Lung (tissue), 17 donors: ENCODE measurements at places on chromosomes 1 and 21. TPM values are rescaled to one million over a fixed set of nuclear protein-coding genes. Genes with fewer than 3 reads are reported as not detected.
A peak's percentile ranks its signal among the peaks of the same experiment; 100 is the strongest.

GRCh38 chr1:64878931-64879611, 87.3 kb downstream of the JAK1 start:
- H3K36me3 ChIP-seq = peaks cover 34% of the 10 kb centered on the region
- no peak overlapping the region for H3K27ac ChIP-seq
- DNase-seq = peak; percentile 59
- H3K27me3 ChIP-seq = no peaks in the 10 kb centered on the region
- no peak overlapping the region for H3K4me3 ChIP-seq

GRCh38 chr1:8937701-8938100, 8.0 kb upstream of the CA6 start:
- DNase-seq = no peak
- H3K4me1 ChIP-seq = no peaks in the 10 kb centered on the region
- H3K36me3 ChIP-seq = no peaks in the 10 kb centered on the region
- H3K27me3 ChIP-seq = no peaks in the 10 kb centered on the region

DNA sequence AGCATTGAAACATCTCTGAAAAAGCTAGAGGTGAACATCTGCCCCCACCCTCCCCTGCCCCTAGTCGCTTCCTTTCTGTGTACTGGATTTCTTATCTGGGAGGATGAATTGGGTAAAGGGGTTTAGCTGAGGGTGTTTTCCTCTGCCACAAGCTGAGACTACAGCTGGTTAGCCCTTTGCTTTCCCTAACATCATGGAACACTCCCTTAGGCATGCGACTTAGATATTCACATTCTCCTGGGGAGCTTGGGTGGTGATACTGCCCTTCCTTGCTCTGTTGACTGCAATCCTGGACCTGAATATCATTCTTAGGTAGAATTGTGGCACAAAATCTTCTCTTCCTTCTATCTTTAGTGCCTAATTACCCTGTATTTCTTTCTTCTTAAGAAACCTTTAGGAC, 117.4 kb upstream of the KIAA0040 start:
- H3K27me3 ChIP-seq = no peaks in the 10 kb centered on the region
- no peak overlapping the region for H3K27ac ChIP-seq
- no peak overlapping the region for H3K4me3 ChIP-seq

The SYT2 gene
- 0.01 TPM for polyA plus RNA-seq

DNA sequence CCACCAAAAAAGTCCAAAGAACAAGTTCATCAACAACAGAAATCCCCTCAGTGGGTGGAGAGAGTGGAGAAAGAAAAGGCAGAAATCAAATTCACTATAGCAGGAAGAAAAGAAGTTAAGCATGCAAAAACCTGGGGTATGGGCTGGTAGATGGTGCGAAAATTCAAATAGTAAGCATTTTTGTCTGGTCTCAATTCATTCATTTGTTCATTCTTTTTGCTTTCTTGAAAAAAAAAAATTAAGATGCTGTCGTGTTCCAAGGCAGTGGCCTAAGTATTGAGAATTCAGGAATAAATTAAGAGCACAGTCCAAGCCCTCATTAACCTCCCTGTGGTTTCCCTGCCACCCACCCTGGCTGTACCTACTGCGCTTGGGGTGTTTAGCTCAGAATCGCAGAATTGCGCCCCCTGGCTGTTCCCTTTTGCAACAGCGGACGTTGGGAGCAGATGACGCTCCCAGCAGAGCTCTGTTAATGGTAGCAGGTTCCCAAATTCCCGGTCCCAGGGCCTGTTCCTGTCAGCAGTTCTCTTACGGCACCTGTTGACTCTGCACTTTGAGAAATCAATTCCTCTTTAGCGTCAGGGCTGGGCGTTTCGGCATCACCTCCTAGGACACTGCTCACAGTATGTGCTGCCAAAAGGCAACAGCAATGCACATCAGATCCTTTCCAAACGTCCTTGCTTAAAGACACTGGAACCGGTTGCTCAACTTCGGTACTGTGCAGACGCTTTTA, 34.0 kb upstream of the SSX2IP start:
- H3K4me3 ChIP-seq = no peak overlapping the region
- H3K36me3 ChIP-seq = no peaks in the 10 kb centered on the region
- H3K27me3 ChIP-seq = no peaks in the 10 kb centered on the region
- H3K4me1 ChIP-seq = peaks cover 36% of the 10 kb centered on the region
- H3K27ac ChIP-seq = no peak overlapping the region
- no peak for DNase-seq

DNA sequence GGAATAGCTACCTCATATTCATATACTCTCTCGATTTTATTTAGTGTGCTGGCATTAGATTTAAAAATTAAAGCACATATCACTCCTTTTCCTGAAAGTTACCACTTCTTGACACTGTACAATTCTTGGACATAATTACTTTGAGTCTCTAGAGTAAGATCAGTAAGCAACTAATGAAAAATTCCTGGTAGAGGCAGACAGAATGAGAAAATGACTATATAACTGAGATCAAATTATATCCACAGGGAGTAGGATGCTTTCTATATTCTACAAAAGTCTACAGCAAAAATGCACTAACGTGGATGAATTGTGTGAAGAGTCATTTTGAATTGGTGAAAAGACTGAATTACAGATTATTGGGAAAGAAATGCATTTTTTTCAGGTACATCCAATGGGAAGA, 445.7 kb downstream of the PTBP2 start:
- DNase-seq = no peak
- H3K4me3 ChIP-seq = no peak overlapping the region
- no peaks in the 10 kb centered on the region for H3K27me3 ChIP-seq
- no peaks in the 10 kb centered on the region for H3K36me3 ChIP-seq
- H3K27ac ChIP-seq = no peak overlapping the region
- H3K4me1 ChIP-seq = no peaks in the 10 kb centered on the region

- H3K4me1 ChIP-seq = no peaks in the 10 kb centered on the region
- H3K36me3 ChIP-seq = no peaks in the 10 kb centered on the region
- no peak overlapping the region for H3K27ac ChIP-seq
- no peaks in the 10 kb centered on the region for H3K27me3 ChIP-seq
- DNase-seq = no peak
Observed at GRCh38 chr1:91133248-91133647, 111.4 kb upstream of the ZNF644 start.

The LAMB3 gene
- polyA plus RNA-seq = 14.6 TPM

GRCh38 chr1:234558330-234558836, 51.6 kb downstream of the IRF2BP2 start:
- no peak overlapping the region for H3K27ac ChIP-seq
- H3K4me3 ChIP-seq = no peak overlapping the region
- peaks cover 3% of the 10 kb centered on the region for H3K4me1 ChIP-seq
- H3K36me3 ChIP-seq = no peaks in the 10 kb centered on the region
- H3K27me3 ChIP-seq = no peaks in the 10 kb centered on the region

DNA sequence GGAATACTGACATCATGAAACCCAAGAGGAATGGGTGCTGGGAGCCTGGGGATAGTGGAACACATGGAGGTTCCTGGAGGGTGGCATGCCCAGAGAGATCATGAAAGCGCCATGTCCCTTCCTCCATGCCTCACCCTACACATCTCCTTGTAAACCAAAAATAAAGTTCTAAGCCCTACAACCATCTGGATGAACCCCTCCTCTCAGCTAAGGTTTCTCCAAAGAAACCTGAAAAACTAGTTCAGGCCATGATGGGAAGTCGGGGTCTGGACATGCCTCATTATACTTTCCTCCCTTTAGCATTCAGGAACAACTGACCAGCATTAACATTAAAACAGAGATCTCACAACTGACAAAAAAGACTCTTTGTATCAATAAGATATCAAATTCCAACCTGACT, 68.5 kb downstream of the ACBD6 start:
- H3K4me3 ChIP-seq = no peak overlapping the region
- no peak overlapping the region for H3K27ac ChIP-seq
- no peaks in the 10 kb centered on the region for H3K4me1 ChIP-seq
- no peaks in the 10 kb centered on the region for H3K27me3 ChIP-seq
- peaks cover 5% of the 10 kb centered on the region for H3K36me3 ChIP-seq
- no peak for DNase-seq

- no peaks in the 10 kb centered on the region for H3K27me3 ChIP-seq
- H3K36me3 ChIP-seq = peaks cover 24% of the 10 kb centered on the region
- no peaks in the 10 kb centered on the region for H3K4me1 ChIP-seq
- no peak overlapping the region for H3K27ac ChIP-seq
- H3K4me3 ChIP-seq = no peak overlapping the region
Observed at GRCh38 chr1:172566196-172566997, 33.4 kb downstream of the SUCO start.

The LCE1C gene
- not detected for polyA plus RNA-seq
